HCT116 (cell line): ENCODE measurements at places on chromosomes 16 and 17.
A peak's percentile ranks its signal among the peaks of the same experiment; 100 is the strongest.

- no peak for DNase-seq
These were observed 214.2 kb upstream of the MON1B start for GRCh38 chr16:76976756-76977155.

- DNase-seq, result no peak
These were observed 15.4 kb upstream of the HELZ start for GRCh38 chr17:67260170-67260987.

DNA sequence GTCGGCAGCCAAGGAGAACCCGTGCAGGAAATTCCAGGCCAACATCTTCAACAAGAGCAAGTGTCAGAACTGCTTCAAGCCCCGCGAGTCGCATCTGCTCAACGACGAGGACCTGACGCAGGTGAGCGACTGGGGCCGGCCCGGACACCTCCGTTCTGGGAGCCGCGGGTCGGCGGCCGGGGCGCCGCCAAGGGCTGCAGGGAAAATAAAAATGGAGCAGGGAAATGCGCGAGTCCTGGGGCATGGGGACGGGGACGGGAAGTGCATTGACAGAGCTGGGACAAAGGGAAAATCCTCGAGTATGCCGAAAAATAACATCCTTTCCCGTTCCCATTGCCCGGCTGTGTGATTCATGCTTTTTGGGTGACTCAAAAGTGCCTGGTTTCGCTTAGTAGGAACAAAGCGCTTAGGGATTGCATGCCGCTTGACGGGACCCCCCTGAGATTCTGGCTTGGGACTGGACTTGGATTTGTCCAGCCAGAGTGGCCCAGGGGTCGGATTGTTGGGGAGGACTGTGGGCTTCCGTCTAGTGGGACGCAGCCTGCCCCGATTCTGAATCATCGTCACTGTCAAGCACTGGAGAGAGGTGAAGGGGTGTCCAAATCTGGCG lies 699 bp downstream of the MPRIP start:
- DNase-seq, result no peak

- DNase-seq, result no peak
These were observed 26.8 kb upstream of the CIBAR2 start for GRCh38 chr16:85138825-85139627.

DNA sequence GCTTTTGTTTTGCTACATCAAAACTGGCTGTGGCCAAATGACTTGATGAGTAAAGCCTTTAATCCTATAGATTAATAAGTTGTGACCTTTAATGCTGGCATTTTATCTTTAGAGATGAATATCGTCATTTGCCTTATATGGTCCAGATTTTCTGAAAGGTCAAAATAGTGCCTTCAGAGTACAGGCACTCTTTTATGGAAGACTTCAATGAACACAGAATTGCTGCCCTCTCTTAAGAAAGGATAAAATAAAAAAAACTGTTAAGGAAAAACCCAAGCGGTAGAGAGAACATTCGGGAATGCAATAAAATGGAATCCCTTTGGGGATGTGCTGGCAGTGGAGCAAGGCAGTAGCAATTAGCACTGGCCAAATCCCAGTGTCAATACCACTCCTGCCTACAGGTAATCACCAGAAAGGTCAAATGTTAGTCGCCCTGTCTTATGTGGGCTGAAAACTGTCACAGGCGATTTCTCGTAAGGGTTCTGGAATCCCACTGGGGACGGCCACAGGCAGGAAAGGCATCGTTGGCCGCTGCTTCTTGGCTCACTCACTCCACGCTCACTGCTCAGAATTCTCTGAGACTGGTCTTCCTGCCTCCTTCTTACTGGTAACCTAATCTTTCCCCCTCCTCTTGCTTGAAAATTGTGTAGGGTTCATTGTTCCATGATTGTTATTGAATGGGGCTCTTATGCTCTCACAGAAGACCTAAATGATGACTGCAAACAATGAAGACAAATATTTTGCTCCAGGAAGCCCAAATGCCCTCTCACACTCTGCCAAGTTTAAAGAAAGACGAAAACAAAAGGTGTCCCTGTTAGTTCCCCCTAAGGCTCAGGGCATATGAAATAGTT lies 45.4 kb upstream of the HSBP1 start:
- DNase-seq, result no peak

DNA sequence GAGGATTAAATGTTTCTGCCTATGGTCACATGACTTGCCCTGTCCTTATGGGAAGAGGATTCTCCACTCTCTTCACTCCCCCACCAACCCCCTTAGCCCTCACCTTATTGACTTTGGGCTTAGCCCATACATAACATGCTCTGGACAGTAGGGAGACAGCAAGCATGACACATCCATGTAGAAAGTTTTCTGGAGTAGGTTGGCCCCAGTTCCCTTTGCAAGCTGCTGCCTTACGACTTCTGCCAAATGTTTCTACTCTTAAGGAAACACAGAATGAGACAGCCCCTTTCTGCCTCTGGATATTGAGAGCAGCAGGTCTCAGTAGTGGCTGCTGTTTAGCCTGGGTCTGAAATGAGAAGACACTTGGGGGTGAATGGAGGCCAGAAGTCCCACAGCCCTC lies 282.2 kb downstream of the MAP2K6 start:
- DNase-seq, result no peak

DNA sequence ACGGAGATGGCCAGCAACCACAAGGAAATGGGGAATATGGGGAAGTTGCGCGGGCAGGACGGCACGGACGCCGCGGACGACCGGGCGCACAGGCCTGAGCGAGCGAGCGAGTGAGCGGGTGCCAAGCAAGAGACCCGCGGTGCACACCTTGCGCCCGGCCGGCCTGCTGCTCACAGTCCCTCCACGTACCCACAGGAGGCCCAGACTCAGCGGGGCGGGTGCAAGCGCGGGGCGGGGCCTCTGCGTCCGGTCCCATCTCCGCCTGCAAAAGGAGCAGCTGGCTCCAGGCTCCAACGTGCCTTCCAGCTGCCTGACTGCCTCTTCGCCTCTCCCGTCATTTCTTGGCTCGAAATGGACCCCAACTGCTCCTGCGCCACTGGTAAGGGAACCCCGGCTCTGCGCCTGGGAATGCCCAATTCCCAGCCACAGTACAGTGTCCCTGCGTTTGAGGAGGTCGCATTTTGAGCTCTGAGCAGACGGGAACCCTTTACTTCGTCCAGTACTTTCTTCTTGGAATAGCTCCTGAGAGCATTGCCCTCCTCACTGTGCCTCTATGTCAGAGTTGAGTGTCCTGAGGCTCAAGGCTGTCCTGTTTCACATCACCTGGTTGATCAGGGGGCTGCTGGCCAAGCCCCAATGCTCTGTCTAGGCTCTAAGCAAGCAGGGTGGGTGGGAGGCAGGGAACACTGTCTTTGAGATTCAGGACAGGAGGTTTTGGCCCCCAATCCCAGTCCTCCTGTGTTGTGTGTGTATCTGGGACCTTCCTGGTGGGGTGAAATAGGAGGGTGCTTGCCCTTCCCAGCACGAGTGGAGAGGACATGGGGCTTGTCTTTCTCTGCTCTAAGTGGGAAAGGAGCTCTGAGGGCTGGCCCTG lies 8.1 kb upstream of the MT1E start:
- no peak for DNase-seq

DNA sequence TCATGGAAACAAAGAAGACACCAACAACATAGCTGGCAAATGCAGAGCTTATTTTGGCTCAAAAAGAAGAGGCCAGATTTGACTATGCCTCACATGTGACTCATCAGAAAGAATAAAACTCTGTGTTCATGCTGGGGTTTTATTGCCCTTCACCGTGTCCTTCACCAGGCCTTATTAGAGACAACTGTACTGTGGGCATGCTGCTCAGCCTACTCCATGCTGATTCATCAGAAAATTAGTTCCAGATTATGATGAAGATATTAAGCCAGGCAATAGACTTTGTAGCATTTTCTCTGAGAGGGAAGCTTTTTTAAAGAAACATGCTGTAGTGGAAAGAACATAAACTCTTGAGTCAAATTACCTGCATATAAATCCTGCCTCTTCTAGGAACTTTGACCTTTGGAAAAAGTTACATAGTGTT lies 89.8 kb downstream of the CYB561 start:
- DNase-seq, result peak; percentile 43

DNA sequence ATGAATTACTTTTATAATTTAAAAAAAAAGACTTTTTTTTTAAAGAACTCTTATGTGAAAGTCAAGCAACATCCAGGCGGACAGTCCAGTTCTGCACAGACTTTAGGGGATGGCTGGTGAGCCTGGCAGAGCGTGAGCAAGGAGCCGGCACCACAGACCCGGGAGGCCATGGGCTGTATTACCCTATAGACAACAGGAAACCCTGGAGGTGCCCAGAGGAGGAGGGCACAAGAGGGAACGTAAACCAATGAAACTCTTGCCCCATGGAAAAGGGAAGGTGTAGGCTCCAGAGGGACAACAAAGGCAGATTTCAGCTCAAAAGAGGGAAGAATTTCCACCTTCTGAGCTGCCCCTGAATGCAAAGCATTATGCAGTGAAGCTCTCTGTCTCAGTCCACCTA lies 25.5 kb upstream of the RPH3AL start:
- no peak for DNase-seq

DNA sequence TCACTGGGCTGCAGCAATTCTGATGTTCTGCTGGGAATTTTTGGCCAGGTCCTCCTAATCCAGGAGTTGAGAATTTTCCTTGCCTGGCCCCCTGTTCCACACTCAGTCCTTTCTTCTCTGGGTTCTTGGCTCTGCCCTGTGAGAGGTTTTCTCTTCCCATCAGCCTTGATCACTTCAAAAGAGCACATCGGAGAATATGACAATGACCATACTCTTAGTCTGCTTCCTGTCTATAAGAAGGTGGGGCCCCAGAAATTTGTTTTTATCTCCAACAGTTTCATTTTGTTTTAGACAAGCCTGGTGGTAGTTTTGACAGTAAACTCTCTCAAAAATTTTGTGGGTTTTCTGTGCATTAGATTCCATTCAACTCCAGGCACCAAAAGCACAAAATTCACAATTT lies 70.7 kb downstream of the C17orf67 start:
- no peak for DNase-seq

- no peak for DNase-seq
These were observed 180.3 kb upstream of the MYOCD start for GRCh38 chr17:12485361-12485906.

GRCh38 chr17:41052566-41052965 lies 2.5 kb downstream of the KRTAP2-2 start:
- no peak for DNase-seq

- no peak for DNase-seq
These were observed 20.5 kb downstream of the NSRP1 start for GRCh38 chr17:30137158-30137557.

GRCh38 chr17:45366049-45366448 lies 49.2 kb upstream of the MAP3K14 start:
- no peak for DNase-seq

DNA sequence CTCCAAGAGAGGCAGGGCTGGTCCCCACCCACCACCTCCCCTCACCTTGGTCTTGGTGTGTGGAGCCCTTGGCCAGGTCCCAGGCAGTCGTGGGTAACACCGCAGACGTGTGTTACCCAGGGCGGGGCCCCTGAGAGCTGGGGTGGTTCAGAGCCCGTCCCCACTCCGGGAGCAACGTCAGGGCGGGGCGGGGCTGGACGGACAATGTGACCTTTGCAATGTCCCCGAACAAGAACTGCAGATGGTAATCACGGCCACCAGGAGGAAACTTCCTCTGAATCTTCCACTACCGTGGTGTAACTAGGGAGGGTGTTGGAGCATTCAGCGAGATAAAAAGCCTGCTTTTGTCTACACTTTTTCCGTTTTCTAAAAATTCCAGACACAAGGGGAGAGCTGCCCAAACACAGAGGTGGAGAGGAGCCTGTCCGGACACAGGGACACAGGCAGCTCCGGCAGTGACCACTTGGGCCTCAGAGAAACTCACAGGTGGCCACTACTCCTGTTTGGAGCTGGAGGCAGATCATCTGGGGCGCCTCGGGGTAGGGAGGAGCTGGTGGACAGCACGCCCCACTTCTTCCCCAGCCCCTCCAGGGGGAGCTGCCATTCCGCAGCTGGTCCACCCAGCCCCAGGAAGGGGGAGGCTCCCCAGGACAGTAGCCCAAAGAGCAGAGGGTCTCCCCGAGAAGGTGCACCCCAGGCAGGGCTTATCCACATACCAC lies 14.2 kb upstream of the SLC38A10 start:
- DNase-seq, result peak; percentile 85

GRCh38 chr16:79005096-79005495 lies 595.4 kb downstream of the MAF start:
- DNase-seq, result no peak

GRCh38 chr16:29943846-29944799 lies 17.8 kb upstream of the TMEM219 start:
- DNase-seq, result peak; percentile 98

GRCh38 chr16:16086653-16087446 lies 136.4 kb downstream of the ABCC6 start:
- no peak for DNase-seq

- no peak for DNase-seq
These were observed 46.4 kb downstream of the NKD1 start for GRCh38 chr16:50594308-50595260.

DNA sequence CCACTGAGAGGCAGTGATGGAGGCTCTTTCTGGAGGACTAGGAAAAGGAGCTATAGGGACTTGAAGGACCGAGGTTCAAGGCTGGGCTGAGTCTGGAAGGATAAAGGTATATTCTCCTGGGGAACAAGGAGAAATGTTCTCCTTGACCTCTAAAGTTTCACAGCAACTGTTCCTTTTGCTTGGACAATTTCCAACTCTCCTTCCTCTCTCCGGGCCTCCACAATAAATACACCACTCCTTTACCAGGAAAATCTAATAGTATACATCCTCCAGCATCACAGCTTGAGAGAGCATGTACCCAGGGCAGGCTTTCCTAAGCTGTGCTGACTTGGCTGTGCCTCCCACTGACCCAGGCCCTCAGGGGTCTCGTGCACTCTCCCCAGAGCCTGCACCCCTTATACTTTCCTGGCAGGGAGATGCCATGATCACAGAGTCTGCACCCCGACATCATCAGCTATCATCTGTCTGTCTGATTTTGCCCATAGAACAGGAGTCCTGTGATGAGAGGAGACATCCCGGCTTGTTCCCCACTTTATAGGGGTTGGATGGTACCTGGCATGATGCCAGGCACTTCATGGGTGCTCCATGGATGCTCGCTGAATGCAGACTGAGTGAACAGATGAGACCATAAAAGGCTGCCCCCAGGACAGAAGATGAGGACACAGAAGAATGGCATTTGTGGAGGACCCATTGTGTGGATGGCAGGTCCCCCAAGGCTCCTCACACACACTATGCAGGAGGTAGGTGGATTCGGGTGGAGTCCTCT lies 582.6 kb upstream of the CDH5 start:
- no peak for DNase-seq

- DNase-seq, result no peak
These were observed 50.6 kb upstream of the NDRG4 start for GRCh38 chr16:58449306-58449705.

- DNase-seq, result no peak
These were observed 28.9 kb downstream of the CMIP start for GRCh38 chr16:81473558-81473957.

- no peak for DNase-seq
These were observed 42.7 kb downstream of the TIMM22 start for GRCh38 chr17:1039511-1040215.

DNA sequence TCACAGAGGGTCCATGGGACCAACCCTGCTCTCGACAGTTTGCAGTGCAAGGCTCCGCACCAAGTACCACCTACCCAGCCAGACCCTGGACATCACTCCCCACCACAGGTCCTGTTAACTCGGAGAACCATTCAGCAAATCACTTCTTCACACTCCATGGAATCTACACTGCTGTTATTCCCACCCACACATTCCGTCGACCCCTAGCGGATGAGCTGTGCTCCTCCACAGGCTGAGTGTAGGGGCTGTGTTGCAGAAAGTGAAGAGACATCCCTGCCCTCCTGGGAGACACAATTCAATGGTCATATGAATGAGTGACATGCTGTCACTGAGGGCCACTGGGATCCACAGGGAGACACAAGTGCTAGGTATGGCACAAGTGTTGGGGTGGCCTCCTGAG lies 27.5 kb downstream of the MPG start:
- no peak for DNase-seq

- DNase-seq, result no peak
These were observed 5.0 kb downstream of the SLX4 start for GRCh38 chr16:3606441-3606840.
